NCI-H1092 (cell line): ENCODE measurements at places on chromosomes 16 and 17.

GRCh38 chr17:29567554-29568330, 759 bp upstream of the TP53I13 start:
- peak; percentile 16 for DNase-seq

DNA sequence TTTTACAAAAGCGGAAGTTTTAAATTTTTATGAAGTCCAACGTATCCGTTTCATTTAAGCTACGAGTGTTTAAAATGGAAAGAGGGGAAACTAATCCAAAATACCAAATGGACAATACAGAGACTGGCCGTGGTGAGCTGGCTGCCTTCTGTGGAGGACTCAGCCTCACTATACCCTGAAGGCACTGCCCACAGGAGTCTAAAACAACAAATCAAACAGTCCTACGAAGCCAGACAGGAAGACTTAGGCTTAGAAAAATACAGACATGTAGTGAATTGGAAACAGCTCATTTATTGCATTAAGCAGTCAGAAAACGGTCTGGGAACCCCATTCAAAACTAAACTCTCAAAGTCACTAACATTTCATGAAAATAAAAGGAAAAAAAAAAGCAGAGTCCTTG, 75.1 kb downstream of the CYTH1 start:
- DNase-seq = no peak

DNA sequence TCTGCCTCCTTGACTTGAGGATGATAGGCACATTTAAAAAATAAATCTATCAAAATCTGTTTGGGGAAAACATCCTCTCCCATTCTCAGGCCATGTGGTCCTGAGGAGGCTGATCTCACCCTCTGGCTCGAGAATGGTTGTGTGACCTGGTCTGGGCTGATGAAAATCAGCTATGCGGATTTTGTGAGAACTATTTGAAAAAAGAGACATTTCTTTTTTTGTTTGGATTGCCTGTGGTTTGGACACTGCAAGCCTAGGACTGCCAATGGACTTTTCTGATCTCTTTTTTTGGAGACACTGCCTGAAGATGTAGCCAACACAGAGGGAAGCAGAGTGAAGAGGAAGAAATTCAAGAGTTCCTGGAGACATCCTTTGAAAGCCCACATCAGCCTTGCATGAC, 145.9 kb downstream of the HS3ST3B1 start:
- DNase-seq = no peak

DNA sequence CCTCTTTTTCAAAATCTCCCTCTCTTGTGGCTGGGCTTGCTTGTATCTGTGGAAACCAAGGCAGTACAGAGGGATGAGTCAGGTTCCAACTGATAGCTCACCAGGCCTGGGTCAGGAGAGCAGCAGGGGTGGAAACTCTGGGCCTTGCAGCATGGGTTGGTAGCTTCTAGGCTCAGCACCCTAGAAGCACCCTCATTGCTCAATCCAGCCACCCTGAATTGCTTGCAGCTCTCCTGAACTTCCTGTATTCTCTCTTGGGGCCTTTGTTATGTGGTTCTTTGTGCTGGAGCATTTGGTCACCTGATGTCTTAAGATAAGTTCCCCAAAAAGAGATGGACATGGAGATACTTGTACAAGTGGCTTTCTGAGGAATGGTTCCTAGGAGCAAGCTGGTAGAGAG, 169.4 kb downstream of the IRX5 start:
- DNase-seq = no peak

- no peak for DNase-seq
Measured at GRCh38 chr16:28149011-28149888, 62.5 kb downstream of the XPO6 start.

DNA sequence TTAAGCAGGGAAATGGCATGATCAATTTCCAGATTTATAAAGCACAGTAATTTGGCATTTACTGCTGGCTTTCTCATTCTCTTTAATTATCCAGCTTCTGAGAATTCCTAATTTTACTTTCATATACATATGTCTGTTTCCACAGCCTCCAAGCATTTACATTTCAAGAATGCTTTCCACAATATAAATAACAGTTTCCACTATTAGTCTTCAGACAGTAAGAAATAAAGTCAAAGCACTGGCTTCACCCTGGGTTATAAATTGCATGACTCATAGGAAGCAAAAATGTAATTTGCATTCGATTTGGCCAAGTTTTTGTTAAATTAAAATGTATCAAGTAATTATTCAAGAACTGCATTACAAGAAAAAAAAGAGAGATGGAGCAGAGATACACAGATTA, 53.5 kb downstream of the MPHOSPH6 start:
- DNase-seq = no peak

- no peak for DNase-seq
Measured at GRCh38 chr16:79593754-79594153, 6.8 kb downstream of the MAF start.

GRCh38 chr16:86038926-86039310, 140.0 kb downstream of the IRF8 start:
- DNase-seq = no peak

GRCh38 chr17:38418062-38418692, 10.1 kb upstream of the ARHGAP23 start:
- peak; percentile 25 for DNase-seq

DNA sequence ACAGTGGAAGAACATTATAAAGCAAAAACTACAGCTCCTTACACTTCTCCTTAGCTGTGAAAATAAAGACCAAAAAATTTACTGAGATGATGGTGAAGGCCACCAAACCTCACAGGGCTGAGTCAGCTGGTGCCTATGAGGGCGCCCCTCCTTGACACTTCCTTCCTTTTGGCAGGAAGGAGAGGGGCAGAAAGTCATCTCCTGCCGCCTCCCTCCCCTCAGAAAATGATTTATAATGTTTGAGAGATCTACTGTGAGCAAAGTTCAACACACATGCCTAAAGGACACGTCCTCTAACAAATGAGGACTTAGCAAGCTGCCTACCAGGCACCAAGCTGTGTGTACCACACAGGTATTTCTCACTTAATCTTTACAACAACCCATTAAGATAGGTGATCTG, 245.7 kb downstream of the PRKCA start:
- DNase-seq = no peak

GRCh38 chr17:40342504-40343218, 21.9 kb downstream of the GJD3 start:
- no peak for DNase-seq

- no peak for DNase-seq
Measured at GRCh38 chr16:14364386-14365199, 265.5 kb downstream of the PARN start.

DNA sequence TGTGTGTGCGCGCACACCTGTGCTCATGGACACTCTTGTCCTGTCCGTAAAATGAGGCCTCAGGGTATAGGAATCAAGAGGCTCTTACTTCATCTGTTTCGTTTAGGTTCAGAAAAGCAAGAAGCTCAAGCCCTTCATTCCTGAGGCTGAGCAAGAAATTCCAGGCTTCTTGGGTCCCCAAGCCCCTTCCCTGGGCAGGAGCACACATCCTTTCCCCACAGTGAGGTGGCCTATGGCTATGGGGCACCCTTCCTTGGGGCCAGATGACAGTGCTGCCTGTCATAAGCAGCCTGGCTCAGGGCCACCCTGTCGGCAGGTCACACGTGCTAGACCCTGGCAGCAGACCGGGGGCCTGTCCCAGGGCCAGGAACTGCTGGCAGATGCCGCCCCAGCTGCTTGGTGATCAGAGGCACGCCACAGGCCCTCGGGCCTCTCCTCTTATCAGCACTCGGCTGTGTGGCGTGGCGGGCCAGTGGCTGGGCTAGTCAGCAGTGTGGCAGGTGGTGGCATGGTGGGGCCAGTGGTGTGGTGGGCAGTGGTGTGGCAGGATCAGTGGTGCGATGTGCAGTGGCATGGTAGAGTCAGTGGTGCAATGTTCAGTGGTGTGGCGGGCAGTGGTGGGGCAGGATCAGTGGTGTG, 50.2 kb downstream of the NKD1 start:
- no peak for DNase-seq

- no peak for DNase-seq
Measured at GRCh38 chr17:8997994-8998628, 23.2 kb upstream of the NTN1 start.

DNA sequence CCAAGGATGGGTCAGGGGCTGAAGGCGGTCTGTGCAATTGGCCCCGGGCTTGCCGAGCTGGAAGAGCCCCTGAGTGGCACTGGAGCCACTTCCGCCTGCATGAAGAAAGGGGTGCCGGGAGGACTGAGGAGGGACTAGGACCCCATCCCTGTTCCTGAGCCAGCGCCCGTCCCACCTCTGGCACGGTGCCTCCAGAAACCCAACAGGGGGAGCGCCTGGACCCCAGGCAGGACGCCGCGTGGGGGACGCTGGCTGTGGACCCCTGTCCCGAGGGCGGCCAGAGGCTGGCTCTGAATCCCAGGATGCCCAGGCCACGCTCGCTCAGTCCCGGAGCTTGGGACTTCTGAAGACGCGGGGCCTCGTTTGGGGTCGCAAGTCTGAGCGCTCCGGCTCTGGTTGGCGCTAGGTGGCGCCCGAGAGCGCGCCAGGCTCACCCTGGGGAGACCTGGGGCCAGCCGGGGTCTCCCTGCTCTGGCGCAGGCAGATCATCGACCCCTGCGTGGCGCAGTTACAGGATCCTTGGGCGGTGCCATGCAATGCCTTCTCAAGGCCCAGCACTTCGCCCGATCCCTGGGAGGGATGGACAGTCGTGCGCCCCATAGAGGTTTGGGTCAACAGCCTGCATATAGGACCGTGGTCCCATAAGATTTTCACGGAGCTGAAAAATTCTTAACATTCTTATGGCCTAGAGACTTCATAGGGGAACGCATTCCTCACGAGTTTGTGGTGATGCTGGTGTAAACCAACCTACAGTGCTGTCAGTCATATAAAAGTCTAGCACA, 58.5 kb upstream of the CREBBP start:
- peak; percentile 44 for DNase-seq

GRCh38 chr16:1258225-1258600, 2.3 kb downstream of the TPSD1 start:
- no peak for DNase-seq

- DNase-seq = no peak
Measured at GRCh38 chr17:14261406-14261805, 24.7 kb upstream of the CDRT15 start.

- DNase-seq = no peak
Measured at GRCh38 chr16:11248133-11248532, 7.9 kb downstream of the SOCS1 start.

GRCh38 chr17:75950421-75950820, 9.6 kb upstream of the FBF1 start:
- no peak for DNase-seq

GRCh38 chr17:45288825-45289224, 26.9 kb upstream of the SPATA32 start:
- peak; percentile 85 for DNase-seq

- no peak for DNase-seq
Measured at GRCh38 chr16:8588682-8589056, 1.6 kb downstream of the TMEM114 start.

GRCh38 chr16:3246002-3246401, 10.4 kb downstream of the MEFV start:
- DNase-seq = no peak

DNA sequence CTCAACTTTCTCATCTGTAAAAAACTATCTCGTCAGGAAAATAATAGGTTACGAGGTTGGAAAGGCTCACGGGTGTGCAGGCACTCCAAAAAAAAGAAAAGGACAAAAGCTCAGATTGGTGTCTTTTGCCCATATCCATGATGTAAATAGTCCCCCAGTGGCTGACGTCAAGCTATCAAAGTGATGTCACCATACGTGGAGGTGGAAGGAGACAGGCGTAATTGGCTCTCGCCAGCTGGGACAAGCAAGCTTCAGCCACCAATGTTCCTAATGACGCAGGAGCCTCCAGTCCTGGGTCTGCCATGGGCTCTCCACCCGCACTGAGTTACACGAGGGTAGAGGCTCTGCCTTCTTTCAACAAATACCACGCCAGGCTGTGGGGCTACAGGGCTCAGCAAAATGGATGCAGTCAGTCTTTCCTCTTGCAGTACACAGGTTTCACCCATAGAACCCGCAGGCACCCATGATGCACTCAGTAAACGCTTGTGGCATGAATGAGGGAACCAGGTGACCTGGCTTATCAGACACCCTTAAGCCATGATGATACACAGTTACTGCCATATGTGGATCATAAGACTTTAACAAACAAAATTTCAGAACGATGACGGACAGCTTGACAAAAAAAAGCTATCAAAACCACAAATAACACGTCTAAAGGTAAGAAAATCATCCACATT, 50.5 kb downstream of the COTL1 start:
- no peak for DNase-seq

GRCh38 chr16:22008215-22009059, 526 bp downstream of the MOSMO start:
- DNase-seq = no peak

GRCh38 chr17:42560246-42560645, 1.7 kb upstream of the COASY start:
- DNase-seq = no peak

GRCh38 chr16:84842516-84843148, 22.8 kb downstream of the CRISPLD2 start:
- DNase-seq = no peak

GRCh38 chr17:28920201-28920600, 17.3 kb upstream of the DHRS13 start:
- no peak for DNase-seq

DNA sequence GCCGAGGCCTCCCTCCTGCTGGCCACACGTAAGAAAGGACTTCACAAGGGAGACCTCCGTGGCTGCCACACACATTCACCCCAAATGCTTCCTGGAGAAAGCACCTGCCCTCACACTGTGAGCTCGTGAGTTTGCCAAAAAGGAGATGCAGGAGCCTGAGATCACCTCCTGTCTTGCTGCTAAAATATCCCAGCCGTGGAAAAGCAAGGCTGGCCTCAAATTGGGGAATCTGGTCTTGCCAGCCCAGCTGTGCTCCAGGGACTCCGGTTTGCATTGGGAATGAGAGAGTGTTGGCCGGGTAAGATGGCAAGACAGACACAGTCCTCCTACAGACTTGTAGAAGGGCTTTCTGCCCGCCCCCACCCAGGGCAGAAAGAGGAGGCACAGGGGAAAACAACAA, 13.8 kb downstream of the RBFOX3 start:
- DNase-seq = no peak

DNA sequence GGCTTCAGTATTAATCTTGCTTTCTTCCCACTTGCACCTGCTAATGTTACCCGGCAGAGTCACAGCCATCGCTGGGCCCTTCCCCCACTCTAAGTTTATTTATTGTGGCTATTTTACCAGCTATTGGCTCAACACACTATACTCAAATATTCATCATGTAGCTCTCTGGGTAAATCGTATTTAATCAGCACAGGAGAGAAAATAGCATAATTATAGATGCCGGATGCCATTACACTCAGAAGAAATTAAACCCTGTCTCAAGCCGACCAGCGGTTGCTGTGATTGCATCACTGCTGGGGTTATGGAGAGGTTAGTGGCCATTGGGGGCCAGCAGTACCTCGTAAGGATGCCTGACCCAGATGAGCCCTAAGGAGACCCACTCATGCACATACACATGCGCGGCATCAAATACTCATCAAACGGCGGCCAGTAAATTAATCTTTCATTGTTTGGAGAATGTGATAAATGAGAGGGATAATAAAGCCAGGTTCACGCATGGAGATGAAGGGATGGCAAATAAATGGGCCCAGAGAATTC, 269.5 kb upstream of the ZFHX3 start:
- DNase-seq = no peak

- no peak for DNase-seq
Measured at GRCh38 chr17:47851764-47852112, 775 bp upstream of the SP6 start.
